ENCODE measurements at places on chromosomes 2 and 18.
A peak's percentile ranks its signal among the peaks of the same experiment; 100 is the strongest.

DNA sequence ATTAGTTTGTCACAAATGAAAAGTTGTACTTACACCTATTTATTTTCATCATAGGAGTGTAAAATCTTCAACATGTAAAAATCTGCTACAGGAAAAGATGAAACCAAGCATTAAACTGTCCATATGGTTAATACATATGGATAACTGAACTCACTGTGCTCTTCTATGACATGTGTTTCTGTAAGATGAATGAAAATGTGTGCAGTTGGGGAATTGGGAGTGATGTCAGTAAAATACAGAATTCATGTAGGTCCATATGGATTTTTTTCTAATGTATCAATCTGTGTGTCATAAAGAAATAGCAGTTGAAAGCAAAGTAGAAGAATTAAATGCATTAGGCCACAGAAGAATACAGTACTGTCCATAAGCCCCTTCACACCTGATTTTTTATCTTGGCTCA lies 178.4 kb upstream of the COL3A1 start:
- no peaks in the 10 kb centered on the region for H3K4me1 ChIP-seq
- no peak overlapping the region for H3K27ac ChIP-seq
- no peak for DNase-seq
- H3K4me3 ChIP-seq = no peak overlapping the region
- no peaks in the 10 kb centered on the region for H3K27me3 ChIP-seq

- H3K27me3 ChIP-seq = no peaks in the 10 kb centered on the region
- H3K36me3 ChIP-seq = peaks cover 6% of the 10 kb centered on the region
- H3K27ac ChIP-seq = peak overlapping the region; percentile 82
- peak overlapping the region; percentile 87 for H3K4me3 ChIP-seq
- H3K4me1 ChIP-seq = peaks cover 50% of the 10 kb centered on the region
These were observed 18.1 kb downstream of the TET3 start for GRCh38 chr2:74002505-74003421.

DNA sequence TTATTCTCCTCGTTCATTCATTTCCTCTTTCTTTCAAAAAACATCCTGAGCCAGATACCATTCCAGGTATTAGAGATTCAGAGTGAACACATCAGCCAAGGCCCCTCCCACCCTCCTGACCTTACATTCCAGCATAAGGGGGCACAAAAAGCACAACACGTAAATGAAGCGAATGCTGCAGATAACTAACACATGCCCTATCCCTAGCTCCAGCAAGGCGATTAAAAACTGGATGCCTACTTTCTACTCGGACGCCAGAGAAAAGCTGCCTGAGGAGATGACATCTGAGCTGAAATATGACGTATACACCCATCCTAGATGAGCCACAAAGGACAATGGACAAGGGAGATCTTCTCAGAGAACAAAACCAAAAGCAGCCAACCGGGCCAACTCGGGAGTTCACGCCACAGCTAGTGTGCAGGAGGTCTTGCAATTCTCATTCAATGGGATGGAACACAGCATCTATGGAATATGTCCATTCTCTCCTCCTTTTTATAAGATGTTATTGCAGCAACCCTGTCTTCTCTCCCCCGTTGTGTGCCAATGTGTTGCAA lies 33.5 kb downstream of the FEZ2 start:
- H3K4me3 ChIP-seq = no peak overlapping the region
- no peaks in the 10 kb centered on the region for H3K27me3 ChIP-seq
- peaks cover 10% of the 10 kb centered on the region for H3K4me1 ChIP-seq
- H3K27ac ChIP-seq = no peak overlapping the region
- no peak for DNase-seq
- peaks cover 27% of the 10 kb centered on the region for H3K36me3 ChIP-seq

DNA sequence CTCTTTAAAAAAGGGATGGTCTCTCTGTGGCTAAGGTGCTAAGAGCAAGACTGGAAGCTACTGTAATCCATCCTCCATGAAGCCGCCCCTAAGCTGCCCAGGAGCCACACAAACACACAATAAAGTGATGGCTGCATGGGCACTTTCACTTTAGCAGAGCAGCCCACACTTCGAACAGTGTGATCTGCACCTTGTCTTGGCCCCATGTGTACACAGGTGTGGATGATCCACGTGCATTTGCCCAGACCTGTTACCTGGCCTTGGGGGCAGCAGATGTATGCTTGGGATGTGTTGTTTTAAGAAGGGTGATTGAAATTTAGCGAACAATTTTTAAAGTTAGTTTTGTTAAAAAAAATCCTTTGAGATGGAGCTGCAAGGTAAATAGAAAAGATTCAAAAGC lies 39.9 kb downstream of the TMEM178A start:
- no peaks in the 10 kb centered on the region for H3K4me1 ChIP-seq
- no peak overlapping the region for H3K4me3 ChIP-seq
- H3K36me3 ChIP-seq = no peaks in the 10 kb centered on the region
- H3K27ac ChIP-seq = no peak overlapping the region

DNA sequence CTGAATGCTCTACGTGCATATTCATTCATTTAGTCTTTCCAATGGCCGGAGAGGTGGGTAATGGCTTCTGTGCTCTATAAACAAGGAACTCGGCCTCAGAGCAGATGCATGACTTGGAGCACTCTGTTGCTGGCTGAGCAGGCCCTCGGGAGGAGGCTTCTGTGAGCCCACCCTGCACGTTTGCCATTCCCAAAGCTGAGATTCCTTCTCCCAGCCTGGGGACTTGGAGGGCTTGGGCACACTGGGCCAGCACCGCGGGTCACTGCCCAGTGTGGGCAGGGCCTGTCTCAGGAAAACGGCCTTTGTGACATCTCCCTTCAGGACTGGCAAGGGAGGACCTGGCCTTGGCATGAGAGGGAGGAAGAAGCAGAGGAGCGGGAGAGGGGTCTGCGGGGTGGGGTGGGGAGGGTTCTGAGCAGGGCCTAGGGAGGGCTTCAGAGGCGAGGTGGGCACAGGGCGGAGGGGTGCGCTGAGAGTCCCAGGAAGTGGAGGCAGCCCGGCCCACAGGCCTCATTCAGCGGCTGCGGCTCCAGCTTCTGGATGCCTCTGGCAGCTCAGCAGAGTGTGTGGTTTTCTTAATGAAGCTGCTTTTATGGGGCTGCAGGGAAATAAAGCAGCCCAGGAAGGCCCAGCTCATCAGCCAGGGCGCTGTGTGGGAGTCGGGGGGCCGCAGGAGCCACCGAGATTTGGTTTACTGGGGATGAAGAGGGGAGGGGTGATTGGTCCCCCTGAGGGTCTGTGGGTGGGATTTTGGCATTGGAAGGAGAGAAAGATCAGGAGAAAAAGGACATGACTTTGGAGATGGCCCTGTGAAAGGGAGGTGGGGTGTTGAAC lies 51.7 kb upstream of the OTOF start:
- no peak for DNase-seq
- no peak overlapping the region for H3K27ac ChIP-seq
- no peaks in the 10 kb centered on the region for H3K4me1 ChIP-seq
- H3K36me3 ChIP-seq = peaks cover 2% of the 10 kb centered on the region

DNA sequence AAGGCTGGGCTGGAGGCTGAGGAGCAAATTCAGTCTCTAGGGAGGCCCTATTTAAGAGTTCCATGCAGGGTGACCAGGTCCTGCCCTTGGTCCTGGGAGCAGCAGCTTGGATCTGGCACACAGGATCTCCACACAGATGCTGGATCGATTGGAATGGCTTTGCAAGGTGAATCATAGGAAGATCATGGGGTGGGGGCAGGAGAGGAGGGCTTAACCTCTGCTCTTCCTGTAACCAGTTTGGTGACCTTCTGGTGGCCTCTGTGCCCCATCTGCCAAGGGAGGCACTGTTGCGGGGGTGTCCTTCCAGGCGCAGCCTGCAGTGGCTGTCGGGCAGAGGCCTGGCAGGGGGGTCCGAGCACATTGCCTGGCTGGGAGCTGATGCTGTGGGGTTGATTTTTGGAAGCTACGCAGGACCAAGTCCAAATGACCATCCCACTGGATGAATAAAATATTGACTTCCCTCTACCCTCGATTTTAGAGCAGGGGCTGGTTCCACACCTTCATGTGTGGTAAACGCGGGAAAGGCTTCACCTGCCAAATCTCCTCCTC lies 79.7 kb downstream of the EDAR start:
- no peak for DNase-seq
- H3K27ac ChIP-seq = no peak overlapping the region
- no peaks in the 10 kb centered on the region for H3K4me1 ChIP-seq
- H3K27me3 ChIP-seq = peaks cover 17% of the 10 kb centered on the region

DNA sequence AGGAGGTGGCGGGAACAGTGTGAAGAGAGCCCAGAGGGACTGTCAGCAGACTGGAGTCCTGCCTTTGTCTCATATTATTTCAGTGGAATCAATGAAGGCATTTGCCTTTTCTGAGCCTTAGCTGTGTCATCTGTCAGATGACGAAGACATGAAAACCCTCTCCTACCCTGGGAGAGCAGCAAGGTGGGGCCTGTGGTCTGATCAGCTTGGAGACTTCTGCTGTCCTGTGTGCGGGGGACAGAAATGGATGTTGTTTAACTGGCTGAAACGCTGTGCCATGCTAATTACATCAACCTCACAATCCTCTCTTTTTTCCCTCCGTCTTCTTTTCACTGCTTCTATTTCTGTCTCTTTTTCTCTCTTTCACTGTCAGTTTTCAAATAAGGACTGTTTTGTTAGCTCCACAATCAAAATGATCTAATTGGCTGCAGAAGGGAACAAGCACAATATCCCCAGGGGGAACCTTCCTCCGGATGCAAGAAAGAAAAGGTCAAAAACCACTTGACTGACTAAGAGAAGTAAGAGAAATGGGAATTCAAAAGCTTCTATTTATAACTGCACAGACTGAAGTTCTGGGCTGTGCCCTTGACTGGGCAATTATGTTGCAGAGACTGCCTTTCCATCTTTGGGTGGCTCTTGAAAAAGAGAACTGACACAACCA lies 340.1 kb downstream of the CLIP4 start:
- no peak overlapping the region for H3K27ac ChIP-seq
- no peaks in the 10 kb centered on the region for H3K36me3 ChIP-seq
- DNase-seq = no peak
- H3K4me1 ChIP-seq = no peaks in the 10 kb centered on the region
- peaks cover 36% of the 10 kb centered on the region for H3K27me3 ChIP-seq
- no peak overlapping the region for H3K4me3 ChIP-seq

GRCh38 chr2:209577376-209578357 lies 153.8 kb downstream of the MAP2 start:
- DNase-seq = no peak
- no peak overlapping the region for H3K27ac ChIP-seq
- no peaks in the 10 kb centered on the region for H3K27me3 ChIP-seq
- no peak overlapping the region for H3K4me3 ChIP-seq
- no peaks in the 10 kb centered on the region for H3K36me3 ChIP-seq

GRCh38 chr2:45554742-45555140 lies 56.3 kb downstream of the SRBD1 start:
- H3K4me1 ChIP-seq = peaks cover 15% of the 10 kb centered on the region
- H3K36me3 ChIP-seq = peaks cover 8% of the 10 kb centered on the region
- H3K27me3 ChIP-seq = no peaks in the 10 kb centered on the region
- no peak for DNase-seq
- no peak overlapping the region for H3K27ac ChIP-seq

GRCh38 chr2:108612514-108613183 lies 78.4 kb downstream of the LIMS1 start:
- H3K27me3 ChIP-seq = no peaks in the 10 kb centered on the region
- H3K4me3 ChIP-seq = peak overlapping the region; percentile 71
- peaks cover 69% of the 10 kb centered on the region for H3K4me1 ChIP-seq
- H3K27ac ChIP-seq = peak overlapping the region; percentile 92

GRCh38 chr2:145421841-145422240 lies 901.9 kb upstream of the ZEB2 start:
- H3K4me3 ChIP-seq = no peak overlapping the region
- H3K4me1 ChIP-seq = no peaks in the 10 kb centered on the region
- H3K27me3 ChIP-seq = peaks cover 34% of the 10 kb centered on the region
- no peaks in the 10 kb centered on the region for H3K36me3 ChIP-seq
- no peak for DNase-seq

DNA sequence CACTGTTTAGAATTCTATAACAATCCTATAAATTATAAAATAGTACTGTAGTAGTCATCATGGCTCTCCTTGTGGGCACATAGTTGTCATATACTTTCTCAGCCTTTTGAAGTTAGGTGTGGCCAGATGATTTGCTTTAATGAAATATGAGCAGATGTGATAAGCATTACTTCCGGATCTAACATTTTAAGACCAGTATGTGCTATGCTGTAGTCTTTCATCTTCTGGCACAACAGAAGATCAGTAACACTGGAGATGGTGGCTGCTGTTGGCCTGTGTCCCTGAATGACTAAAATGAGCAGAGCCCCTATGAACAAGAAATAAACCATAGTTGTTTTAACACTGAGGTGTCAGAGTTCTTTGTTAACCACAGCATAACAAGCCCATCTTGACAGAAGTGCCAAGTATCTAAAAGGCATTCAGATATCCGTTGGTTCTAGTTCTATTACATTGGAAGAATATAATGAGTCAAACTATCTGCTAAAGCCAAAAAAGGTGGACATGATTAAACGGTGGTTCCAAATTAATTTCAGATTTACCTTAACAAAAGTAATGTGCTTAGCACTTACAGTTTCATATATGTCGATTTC lies 6.3 kb downstream of the MEX3C start:
- peak overlapping the region; percentile 77 for H3K27ac ChIP-seq
- peaks cover 15% of the 10 kb centered on the region for H3K36me3 ChIP-seq
- H3K4me1 ChIP-seq = peaks cover 75% of the 10 kb centered on the region
- peak; percentile 49 for DNase-seq

GRCh38 chr2:219127037-219127635 lies 33.5 kb downstream of the NHEJ1 start:
- H3K27me3 ChIP-seq = no peaks in the 10 kb centered on the region
- peaks cover 4% of the 10 kb centered on the region for H3K36me3 ChIP-seq
- no peak overlapping the region for H3K4me3 ChIP-seq
- DNase-seq = no peak

DNA sequence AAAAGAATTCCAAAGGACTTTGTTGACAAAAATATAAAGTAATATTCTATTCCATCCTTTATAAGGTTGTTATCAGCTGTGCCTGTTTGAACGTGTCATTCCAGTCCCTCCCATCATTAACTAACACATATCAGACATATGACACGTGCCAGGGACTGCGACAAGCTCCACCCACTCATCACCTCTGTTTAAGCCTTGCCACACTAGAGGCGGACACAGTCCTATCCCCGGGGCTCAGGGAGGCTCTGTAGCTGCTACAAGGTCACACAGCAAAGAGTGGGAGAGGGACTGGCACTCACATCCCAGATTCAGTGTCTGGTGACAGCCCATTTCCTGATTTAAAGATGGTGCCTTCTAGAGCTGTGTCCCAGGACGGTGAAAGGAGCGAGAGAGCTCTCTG lies 30.0 kb downstream of the TBC1D8 start:
- no peak overlapping the region for H3K4me3 ChIP-seq
- no peak for DNase-seq
- peaks cover 9% of the 10 kb centered on the region for H3K4me1 ChIP-seq
- H3K27ac ChIP-seq = no peak overlapping the region
- no peaks in the 10 kb centered on the region for H3K36me3 ChIP-seq
